NCI-H1092 (cell line): ENCODE measurements at places on chromosomes 12 and 14.

DNA sequence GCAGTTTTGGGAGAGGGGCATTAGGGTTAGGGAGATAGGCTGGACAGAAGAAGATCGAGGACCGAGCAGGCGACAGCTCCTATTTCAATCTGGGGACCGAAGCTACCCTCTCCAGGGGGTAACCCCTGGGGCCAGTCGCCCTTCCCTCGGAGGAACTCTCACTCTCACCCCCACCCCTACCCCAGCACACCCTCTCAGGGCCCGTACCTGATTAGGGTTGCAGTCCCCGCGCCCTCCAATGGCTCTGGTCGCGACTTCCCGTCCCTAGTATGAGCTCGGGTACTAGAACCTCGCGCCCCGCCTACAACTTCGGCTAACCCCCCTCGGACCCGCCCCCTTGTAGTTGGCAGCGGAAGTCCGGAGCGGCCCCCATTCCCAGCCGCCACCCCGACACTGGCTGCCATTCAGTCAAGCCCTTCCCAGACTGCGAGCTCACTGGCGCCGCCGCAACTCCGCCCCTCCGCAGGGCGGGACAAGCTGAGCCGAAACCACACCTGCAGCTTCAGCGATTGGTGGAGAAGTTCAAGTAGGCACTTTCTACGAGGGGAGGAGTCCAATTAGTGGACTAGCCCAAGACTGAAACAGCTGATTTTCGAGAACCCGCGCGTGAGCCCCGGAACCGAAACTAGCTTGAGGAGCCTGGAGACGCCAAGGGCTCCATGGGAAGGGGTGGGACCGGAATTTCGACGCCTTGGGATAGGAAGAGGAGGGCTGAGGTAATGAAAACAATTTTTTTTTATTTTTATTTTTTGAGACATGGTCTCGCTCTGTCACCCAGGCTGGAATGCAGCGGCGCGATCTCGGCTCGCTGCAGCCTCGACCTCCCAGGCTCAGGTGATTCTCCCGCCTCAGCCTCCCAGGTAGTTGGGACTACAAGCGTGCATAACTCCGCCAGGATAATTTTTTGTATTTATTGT, at the start of gene STAT2:
TSS of gene STAT2 (minus strand) at position 257 of the 917 bp plus-strand sequence. CDS start 3,536 bp downstream, outside the sequence.
- DNase-seq: peak; percentile 95

DNA sequence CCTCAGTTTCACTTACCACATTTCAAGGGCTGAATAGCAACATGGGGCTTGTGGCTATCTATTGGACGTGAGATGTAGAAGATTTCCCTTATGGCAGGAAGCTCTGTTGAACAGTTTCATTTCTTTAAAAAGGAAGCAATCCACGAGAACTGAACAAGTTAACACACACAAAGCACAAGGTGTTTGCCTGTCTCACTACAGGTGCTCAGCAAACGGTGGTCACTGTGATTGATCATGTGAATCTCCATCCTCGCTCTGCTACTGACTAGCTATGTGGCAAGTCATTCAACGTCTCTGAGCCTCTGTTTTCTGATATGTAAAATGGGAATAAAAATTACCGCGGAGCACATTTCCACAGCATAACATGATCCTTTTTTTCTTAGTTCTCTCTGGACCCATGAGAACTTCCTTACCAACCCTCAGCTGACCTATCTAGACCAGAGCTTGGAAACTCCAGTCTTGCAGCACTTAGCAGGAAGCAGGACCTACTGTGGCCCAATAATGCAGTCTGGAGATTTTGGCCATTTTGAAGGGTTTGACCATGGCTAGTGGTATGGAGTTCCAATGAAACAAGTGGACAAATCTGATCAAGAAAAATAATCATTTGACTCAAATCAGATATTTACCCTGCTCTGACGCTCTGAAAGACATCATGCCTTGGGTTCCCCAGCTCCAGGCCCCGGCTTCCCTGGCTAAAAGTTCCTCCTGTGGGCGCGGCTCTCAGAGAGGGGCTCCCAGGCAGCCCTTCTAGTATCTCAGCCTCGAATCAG, 278.8 kb downstream of the ZFP36L1 start:
- DNase-seq: no peak

- DNase-seq: no peak
Observed at GRCh38 chr12:92434607-92435025, 268.2 kb upstream of the PLEKHG7 start.

DNA sequence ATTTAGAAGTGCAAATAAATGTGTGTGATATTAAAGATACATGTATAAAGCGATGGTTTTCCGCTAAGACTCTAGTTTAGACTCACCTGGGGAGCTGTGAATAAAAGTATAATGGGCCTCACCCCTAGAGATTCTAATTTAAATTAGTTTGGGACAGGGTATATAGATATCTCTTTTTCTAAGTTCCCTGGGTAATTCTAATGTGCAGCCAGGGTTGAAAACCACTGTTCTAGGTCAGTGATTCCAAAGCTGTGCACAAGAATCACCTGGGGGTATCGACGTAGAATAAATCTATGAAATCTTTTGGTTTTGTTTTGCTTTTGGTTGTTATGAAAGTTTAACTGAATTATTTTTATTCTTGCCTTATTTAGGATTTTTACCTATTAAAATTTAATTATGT, 302.1 kb downstream of the KCNH5 start:
- DNase-seq: no peak

- no peak for DNase-seq
Observed at GRCh38 chr14:83556065-83556464, 1973.9 kb upstream of the FLRT2 start.

GRCh38 chr12:5114436-5114835, 70.8 kb downstream of the KCNA5 start:
- no peak for DNase-seq

GRCh38 chr14:104688505-104689108, 811 bp upstream of the INF2 start:
- no peak for DNase-seq

- no peak for DNase-seq
Observed at GRCh38 chr12:100238801-100239200, 28.1 kb downstream of the DEPDC4 start.

DNA sequence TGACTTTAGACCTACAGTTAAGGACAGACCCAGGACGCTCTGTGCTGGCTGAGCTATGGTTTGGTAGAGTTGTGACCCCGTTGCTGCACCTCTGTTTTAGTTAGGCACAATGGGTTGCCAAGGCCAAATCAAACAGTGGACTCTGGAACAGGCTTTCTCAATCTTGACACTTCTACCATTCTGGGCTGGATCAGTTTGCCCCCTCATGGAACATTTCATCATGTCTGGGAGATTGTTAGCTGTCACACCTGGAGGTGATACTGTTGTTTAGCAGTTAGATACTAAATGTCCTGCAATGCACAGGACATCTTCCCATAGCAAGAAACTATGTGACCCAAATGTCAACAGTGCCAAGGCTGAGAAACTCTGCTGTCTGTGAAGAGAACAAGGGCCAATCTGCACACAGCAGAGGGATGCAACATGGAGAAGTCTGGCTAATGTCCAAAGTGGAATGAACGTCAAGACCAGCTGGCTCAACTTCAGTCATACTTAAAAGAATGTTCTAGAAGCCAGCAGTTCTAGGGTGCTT, 65.6 kb upstream of the DICER1 start:
- DNase-seq: no peak

- no peak for DNase-seq
Observed at GRCh38 chr14:73125746-73126145, 10.6 kb upstream of the PSEN1 start.

DNA sequence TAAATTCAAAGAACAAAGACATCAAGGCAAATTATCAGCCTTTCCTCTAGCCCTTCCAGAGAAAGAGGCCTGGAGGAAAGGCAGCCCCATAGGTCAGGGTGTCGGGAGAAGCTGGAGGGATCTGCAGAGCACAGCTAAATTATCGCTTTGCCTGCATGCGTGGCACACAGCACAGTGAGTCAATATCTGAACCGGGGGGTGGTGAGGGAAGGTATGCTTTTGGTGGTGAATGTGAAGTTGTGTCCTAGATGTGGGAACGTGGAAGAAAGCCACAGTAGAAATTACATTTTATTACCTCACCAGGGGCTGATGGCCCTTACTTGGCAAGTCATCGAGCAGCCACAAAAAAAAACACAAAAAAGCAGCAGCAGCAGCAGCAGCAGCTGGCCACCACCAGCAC, 243.2 kb downstream of the EGLN3 start:
- no peak for DNase-seq

DNA sequence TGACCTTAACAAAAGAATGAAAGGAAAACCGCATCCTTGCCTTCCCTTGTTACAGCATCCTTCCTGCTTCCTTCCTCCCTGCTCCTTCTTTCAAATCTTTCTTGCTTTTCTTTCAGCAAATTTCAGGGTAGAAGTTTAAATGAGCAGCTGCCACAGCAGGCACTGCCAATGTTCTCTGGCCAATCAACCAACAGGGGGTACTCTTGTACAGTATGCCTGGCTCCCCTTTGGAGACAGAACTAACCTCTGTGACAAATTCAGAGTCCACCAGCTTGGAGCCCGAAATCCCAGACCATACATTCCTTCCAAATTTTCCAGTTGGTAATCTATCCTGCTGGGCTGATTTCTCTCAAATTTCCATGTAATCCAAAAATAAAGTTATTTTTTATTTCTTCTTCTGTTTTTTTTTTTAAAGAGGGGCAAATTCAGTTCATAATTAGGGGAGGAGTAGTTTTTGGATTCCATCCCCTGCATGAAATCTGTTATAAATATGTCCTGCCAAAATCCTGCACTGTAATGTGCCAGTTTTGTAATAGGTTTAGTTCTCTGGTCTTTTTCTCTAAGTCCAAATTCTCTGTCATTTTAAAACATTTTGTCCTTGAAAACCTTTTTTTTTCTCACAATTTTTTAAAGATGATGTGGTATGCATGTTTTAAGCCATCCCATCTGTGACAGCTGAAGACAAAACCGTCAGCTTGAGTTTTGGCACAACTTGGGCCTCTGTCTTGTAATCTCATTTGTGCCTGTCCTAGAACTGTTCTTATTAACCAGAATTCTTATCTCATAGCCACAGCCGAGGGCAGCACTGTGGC, 610.0 kb upstream of the LMO3 start:
- no peak for DNase-seq

DNA sequence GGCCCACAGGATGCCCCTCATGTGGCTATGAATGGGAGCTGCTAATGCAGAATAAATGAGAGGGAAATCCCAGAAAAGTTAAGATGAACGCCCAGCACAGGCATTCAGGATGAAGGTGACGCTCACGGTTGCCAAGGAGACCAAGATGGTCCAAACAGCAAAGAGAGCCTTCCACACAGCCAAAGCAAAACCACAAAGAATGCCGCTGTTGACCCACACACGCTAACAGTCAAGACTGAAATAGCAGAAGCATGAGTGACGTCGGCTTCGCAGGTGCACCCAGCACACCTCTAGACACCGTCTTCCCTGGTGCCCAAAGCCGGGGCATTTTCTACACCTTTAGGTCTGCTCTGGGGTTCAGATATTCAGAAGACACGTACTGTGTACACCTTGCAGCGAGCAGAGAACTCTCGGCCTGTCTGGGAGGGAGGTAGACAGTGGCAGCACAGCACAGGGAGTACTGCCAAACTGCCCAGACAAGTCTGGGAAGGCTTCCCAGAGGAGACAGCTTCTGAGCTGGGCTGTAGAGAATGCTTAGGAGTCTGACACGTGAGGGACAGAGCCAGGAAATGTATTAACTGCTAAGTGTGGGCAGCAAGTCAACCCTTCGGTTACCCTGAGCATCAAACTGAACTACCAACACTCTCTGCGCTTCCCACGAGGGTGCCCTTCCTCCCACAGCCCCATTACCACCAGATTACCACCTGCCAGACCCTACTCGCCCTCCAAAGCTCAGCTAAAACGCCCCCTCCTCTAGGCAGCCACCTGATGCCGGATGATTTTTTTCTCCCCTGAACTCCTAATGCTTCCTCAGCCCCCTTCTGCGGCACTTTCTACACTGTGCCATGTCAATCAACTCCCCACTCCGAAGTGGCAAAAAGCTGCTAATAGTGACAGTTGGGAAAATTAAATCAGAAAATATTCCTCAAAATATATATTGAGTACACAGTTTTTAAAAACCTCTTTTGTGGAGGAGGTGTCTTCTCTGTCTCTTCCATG, 50.1 kb downstream of the CCDC88C start:
- no peak for DNase-seq

DNA sequence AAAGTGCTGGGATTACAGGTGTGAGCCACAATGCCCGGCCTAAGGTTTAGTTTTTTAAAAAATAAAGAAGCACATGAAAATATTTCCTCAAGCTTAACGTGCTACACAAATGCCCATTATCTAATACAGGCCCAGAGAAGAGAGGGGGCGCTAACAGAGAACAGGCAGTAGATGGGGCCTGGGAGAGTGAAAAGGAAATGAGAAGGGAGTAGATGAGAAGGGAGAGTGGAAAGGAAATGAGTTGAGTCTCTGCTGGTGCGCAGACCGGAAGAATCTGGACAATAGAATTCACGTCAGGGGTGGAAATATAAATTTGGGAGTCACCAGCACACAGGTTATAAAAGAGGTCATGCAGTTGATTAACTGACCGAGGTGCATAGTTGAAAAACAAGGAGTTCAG, 10.7 kb downstream of the PXN start:
- DNase-seq: no peak

- DNase-seq: no peak
Observed at GRCh38 chr12:16352481-16352880, 5.0 kb downstream of the MGST1 start.

DNA sequence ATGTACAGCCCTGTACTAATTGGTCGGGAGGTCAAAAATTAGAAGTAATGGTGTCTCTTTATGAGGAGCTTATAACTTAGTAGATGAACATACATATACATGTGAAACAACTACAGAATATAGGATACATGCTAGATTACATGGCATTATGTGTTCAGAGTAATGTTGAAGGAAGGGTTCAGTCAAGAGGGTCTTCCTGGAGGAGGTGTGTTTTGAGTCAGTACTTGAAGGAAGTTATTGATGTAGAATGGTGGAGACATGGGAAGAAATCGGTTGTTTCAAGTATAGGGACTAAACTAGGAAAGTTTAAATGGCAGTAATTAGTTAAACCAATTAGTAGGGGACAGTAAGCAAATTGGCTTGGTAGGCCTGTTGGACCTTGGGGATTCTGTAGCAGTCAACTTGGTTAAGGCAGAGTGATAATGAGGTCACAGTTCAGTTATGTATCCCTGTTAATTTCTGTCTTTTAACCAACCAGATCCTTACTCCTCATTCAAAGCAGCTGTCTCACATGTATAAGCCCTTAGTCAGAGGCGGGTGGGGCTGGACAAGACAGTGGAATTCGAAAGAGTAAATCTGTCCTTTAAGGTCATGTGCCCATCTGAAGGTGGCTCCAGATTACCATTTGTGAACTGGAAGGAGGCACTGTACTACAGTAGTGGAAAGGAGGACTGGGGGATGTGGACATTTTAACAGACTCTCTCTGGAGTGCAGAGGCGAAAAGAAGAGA, 3.5 kb upstream of the ANKRD52 start:
- DNase-seq: no peak

GRCh38 chr14:69473260-69473659, 11.3 kb upstream of the PLEKHD1 start:
- no peak for DNase-seq

DNA sequence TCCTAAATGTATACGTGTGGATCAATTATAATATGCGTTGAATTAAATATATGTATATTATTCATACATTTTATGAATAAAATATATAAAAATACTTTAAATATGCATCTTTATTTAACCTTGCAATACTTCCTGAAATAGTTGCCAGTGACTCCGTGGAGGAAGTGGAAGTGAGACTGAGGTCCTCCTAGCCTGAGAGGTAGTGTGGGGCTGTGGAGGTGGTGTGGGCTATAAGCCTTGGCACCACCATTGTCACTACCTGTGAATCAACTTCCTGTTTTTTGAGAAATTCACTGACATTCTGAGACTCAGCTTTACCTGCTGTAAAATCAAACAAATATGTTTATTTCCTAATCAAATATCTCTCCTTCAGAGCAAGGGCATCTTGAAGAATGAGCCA, 514.2 kb downstream of the VRK1 start:
- no peak for DNase-seq

- DNase-seq: no peak
Observed at GRCh38 chr12:14326699-14327098, 38.8 kb upstream of the ATF7IP start.
